Type B pancreatic cell (in vitro differentiated cells): ENCODE measurements at places on chromosomes 5 and 9. TPM values are rescaled to one million over a fixed set of nuclear protein-coding genes. Genes with fewer than 3 reads are reported as not detected.
A peak's percentile ranks its signal among the peaks of the same experiment; 100 is the strongest.

SNX24 gene
- total RNA-seq = 13.6 and 14.8 TPM in 2 replicates

- no peak for DNase-seq
Measured at GRCh38 chr5:151958111-151958510, 33.5 kb upstream of the GLRA1 start.

IL31RA gene
- total RNA-seq = not detected in 2 replicates

DNA sequence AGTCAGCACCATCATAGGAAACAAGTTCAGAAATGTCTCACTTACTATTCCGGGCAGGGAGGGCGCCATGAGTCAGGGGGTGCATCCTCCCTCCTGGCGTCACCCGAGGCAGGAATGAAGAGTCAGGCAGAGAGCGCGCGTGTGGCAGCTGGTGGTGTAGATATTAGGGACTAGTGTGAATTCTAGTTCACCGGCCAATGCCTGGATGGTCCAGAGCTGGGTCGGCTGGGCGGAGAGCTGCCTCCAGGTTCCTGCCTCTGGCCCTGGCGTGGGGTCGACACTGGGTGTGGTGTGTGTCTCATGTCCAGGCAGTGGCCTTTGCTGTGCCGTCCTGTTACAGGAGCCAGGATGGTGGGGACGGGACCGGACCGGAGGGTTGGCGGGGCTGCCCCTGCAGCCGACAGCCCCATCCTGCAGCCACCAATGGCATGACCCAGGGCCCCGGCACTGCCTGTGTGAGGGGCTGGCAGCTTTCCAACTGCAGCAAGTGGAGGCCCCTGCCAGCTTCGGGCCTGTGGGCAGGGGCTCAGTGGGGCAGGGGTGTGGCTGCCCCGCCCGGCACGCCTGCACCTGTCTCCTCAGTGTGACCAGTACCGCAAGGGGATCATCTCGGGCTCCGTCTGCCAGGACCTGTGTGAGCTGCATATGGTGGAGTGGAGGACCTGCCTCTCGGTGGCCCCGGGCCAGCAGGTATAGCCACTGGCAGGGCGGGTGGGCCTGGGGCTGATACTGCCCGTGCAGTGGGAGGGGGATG lies 9.1 kb downstream of the DIPK1B start:
- no peak for DNase-seq

- DNase-seq = no peak
Measured at GRCh38 chr5:68173007-68173406, 42.5 kb upstream of the PIK3R1 start.

LCN1 gene
- not detected in 2 replicates for total RNA-seq

OTULINL gene
- total RNA-seq = 7.1 and 11.4 TPM in 2 replicates

GRCh38 chr5:171386861-171387344 lies 746 bp upstream of the NPM1 start:
- no peak for DNase-seq

DNA sequence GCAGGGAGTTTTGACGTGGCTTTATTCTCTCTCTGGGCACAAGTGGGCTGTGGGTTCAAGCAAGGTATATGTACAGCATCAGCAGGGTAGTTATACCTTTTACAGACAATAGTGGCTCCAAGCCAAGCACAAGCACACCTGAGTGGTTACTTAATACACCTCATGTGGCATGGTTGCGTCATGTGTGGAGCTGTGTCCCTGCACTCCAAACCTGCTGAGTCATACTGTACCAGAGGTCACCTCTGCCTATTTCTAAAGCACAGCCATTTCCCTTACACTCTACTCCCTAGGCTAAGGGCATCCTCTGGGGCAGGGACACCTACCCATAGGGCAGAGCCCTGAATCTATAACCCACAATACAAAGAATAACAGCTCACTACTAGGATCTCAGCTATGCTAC lies 147.3 kb downstream of the OSTF1 start:
- no peak for DNase-seq

GRCh38 chr9:99626426-99626825 lies 195.3 kb upstream of the NR4A3 start:
- no peak for DNase-seq

GRCh38 chr9:72006501-72006900 lies 53.9 kb downstream of the C9orf57 start:
- no peak for DNase-seq

GRCh38 chr9:109118808-109119438 lies 824 bp downstream of the TMEM245 start:
- DNase-seq = no peak

RAB24 gene
- total RNA-seq = 42.6 and 46.2 TPM in 2 replicates

DNA sequence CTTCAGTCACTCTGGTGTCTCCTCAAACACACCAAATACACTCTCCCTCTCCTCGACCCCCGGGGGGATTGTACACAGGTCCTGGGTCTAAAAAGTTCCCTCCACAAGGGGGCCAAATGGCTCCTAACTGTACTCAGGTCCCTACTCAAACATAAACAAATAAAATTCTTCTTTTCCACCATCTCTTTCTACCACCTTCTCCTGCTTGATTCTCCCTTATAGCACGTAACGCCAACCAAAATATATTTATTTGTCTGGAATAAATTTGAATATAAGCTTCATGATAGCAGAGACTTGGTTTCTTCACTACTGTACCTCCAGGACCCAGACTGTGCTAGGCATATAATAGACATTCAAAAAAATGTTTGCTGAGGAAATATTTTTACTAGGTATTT lies 21.4 kb downstream of the ZNF608 start:
- no peak for DNase-seq

ANKRD18B gene
- 2.8 and 10.3 TPM in 2 replicates for total RNA-seq

DDX4 gene
- not detected in 2 replicates for total RNA-seq

MTAP gene
- 73.4 and 77.4 TPM in 2 replicates for total RNA-seq

DNA sequence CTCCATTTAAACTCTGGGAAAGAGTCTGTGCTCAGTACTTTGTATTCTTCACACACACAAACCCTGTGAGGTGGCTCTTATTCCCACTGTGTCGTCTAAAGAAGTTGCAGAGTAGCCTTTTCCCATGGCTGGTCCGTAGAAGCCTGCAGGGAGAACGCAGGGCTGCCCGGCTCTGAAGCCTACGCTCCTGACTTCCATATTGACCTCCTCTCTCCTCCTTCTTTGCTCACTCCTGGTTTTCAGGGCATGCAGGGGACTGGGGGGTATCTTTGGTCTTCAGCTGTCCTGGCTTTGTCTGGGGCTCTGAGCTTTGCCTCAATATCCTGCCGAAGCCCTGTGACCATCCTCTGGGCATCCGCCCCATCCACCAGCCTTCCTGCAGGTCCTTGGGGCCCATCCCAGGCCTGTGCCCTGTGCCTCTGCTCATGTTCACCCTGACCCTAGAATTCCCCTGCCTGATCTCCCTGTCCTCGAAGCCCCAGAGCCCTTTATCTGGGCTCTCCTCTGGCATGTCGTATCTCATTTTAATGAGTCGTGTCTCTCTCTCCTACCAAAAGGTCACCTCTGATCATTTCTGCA lies 83.8 kb upstream of the FSTL4 start:
- peak; percentile 59 for DNase-seq

NSG2 gene
- 3.1 and 3.9 TPM in 2 replicates for total RNA-seq

DNA sequence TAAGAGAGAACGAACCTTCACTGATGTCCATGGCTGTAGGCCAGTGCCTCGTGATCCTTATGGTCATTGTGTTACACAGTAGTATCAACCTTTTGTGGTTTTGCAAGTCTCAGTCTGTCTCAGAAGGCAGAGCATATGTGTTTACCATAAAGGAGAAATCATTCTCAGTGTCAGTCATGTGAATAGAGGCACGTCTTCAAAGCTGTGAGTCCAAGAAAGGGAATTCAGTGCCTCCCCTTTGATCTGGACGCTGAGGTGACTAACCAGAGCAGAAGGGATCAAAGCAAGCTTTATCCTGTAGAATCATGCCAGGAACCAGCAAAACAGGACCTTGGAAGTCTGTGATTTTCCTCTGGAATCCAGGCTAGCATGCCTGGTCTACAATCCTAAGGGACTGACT lies 433.9 kb downstream of the DNAH5 start:
- no peak for DNase-seq

FOXD1 gene
- total RNA-seq = 1.3 and 15.9 TPM in 2 replicates

TGFBI gene
- total RNA-seq = 71.4 and 302 TPM in 2 replicates

- no peak for DNase-seq
Measured at GRCh38 chr5:32600054-32600622, 14.8 kb downstream of the SUB1 start.

ITGA1 gene
- 12.0 and 17.0 TPM in 2 replicates for total RNA-seq

GRCh38 chr5:68449380-68449779 lies 233.8 kb downstream of the PIK3R1 start:
- DNase-seq = no peak

- no peak for DNase-seq
Measured at GRCh38 chr9:126853667-126854066, 6.8 kb upstream of the ZBTB34 start.

GRCh38 chr9:92603100-92603499 lies 66.8 kb downstream of the IPPK start:
- no peak for DNase-seq

ZDHHC11 gene
- 20.8 and 27.5 TPM in 2 replicates for total RNA-seq

DNA sequence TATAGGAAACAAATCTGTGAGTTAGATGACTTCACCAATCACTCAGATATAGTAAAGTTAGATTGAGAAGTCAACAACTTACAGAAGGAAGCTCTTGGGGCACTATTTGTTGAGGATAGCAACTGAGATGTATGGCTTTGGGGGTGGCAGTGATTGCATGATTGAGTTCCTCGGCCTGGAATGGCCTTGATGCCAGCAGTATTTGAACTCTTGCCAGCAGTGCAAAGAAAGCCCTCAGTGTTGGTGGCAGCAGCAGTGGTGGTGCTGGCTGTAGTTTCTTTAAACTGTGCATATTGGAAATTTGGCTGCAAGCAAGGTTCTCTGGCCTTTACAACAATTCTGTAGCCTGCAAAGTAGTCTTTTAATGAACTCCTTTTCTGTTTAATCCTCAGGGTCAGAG lies 41.4 kb upstream of the PJA2 start:
- DNase-seq = no peak

FAM200C gene
- 6.2 and 8.1 TPM in 2 replicates for total RNA-seq

GRCh38 chr5:40554813-40555212 lies 124.9 kb upstream of the PTGER4 start:
- DNase-seq = no peak

GRCh38 chr9:91898451-91899218 lies 51.4 kb downstream of the ROR2 start:
- no peak for DNase-seq

ARID3C gene
- 0.26 TPM in 1 of 2 replicates, not detected in the other for total RNA-seq

WDR70 gene
- total RNA-seq = 33.4 and 50.2 TPM in 2 replicates

DNA sequence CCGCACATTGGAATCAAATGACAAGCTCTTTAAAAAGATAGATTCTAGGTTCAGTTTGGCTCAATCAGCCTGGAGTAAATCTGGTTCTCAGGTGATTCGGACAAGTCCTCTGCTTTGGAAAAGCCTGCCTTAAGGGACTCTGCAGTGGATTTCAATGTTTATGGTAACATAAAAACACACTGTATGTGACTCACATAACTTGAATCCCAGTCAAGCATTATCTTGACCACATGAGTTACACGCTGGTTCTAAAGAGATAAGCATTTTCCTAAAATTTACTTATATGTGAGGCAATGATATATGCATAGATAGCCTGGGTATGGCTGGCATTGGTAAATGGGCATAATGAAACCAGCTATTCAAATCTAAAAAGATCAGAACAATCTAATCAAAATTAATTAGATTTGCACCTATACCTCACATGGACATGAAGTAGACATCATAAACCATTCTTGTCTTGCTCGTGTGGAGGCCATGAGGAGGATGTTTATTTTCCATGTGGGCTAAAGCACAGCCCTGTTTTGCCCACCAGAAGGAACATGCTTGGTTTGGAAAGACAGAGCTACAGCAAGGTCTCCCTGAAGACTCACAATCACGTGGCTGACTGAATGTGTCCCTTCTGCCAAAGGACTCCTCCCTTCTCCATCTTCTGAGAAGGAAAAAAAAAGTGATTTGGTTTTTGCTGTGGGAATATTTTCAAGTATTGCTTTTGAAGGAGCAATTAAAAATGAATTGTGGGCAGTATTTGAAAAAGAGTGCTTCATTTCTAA lies 351.7 kb downstream of the DIRAS2 start:
- no peak for DNase-seq

DNA sequence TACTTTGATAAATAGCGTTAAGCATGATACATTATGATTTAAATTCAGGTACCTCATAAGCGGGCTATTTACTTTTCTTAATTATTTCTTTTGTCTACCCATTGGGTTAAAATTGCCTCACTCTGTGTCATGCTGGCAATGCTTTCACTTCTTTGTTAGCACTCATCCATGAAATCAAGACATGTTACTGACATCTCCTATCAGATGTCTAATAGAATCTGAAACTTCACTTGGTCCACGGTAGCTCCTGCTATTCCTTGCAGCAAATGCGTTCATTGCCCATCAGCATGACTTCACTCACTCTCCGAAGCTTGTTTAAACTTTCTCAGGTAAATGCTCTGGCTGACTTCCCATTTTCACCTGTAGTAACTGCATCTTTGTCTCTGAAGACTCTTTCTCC lies 193.5 kb upstream of the EDIL3 start:
- no peak for DNase-seq

DNA sequence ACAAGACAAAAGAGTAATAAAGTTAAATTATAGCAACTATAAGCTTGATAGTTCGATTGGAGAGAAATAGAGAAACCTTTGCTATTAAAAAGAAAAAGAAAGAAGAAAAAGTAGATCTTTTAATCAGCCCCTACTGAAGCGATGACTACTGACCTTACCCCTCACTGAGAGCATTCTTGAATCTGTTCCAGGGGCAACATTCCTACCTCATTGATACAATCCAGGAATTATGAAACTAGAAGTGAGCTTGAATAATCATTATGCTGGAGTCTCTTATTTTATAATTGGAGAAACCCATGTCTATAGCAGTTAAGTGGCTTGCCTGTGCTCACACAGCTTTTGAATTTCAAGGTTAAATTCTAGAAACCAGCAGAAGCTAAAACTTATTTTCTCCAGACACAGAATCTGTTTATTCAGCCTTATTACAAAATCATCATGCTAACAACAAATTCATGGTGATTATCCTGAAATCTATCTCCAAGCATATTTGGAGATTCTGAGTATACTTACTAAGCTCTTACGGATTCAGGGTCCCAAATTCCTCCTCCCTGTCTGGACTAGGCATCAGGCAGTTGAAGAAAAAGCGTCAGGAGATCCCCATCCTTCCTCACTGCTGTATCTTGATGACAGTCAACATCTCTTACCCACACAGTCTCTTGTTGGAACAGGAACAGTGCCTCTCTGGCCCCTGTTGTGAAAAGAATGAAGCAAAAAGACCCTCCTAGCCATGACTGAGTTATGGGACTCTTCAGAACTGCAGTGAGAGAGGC lies 547.6 kb upstream of the WWC1 start:
- no peak for DNase-seq

DNA sequence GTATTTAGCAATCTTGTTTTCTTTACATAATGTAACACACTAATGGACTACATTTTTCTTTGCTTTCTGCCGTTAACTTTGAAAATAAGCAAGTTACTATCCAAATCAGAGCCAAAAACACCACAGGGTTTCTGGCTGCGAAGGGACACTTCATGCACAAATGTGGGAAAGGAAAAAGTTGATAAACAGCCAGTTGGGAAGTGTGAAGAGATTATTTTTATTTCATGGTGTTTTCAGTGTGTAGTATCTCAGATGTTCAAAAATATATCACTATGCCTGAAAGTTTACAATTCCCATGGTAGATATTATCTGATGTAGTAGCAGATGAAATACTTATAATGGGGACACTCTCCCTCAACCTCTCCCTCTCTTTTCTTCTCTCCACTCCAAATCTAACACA lies 135.3 kb downstream of the CETN3 start:
- DNase-seq = no peak

IL4 gene
- not detected in 2 replicates for total RNA-seq

- DNase-seq = no peak
Measured at GRCh38 chr9:35470894-35471293, 19.0 kb upstream of the RUSC2 start.

NTNG2 gene
- 2.6 and 4.0 TPM in 2 replicates for total RNA-seq

- no peak for DNase-seq
Measured at GRCh38 chr5:14341571-14342230, 198.6 kb downstream of the TRIO start.
